NCI-H1417 treated with DMSO at 0.1 percent for 48 hours (cell line): ENCODE measurements at places on chromosomes 11 and 22.

GRCh38 chr11:112525270-112525669 is 264.6 kb upstream of the PLET1 start:
- no peak for DNase-seq

- DNase-seq = no peak
Observed at GRCh38 chr11:65916391-65916790, 2.5 kb downstream of the C11orf68 start.

DNA sequence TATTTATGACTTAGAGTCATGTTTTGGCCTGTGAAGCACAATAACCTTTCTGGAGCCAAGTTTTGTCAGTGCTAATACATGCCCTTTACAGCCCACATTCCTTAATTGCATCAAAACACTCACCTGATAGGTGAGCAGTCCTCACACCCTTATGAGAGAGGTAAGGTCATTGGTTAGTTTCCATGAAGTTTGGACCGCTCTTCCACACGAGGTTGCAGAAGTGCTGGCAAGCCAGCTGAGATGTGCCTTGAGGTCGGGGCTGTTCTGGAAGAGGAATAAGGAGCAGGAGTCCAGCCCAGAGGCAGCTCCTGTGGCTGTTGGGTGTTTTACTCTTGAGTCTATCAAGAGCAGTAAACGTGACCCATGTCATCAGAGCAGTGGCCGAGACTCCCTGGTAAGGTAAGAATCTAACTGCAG is 76.3 kb downstream of the CYB5R2 start:
- no peak for DNase-seq

- DNase-seq = no peak
Observed at GRCh38 chr22:39515266-39516050, 4.9 kb upstream of the ATF4 start.

DNA sequence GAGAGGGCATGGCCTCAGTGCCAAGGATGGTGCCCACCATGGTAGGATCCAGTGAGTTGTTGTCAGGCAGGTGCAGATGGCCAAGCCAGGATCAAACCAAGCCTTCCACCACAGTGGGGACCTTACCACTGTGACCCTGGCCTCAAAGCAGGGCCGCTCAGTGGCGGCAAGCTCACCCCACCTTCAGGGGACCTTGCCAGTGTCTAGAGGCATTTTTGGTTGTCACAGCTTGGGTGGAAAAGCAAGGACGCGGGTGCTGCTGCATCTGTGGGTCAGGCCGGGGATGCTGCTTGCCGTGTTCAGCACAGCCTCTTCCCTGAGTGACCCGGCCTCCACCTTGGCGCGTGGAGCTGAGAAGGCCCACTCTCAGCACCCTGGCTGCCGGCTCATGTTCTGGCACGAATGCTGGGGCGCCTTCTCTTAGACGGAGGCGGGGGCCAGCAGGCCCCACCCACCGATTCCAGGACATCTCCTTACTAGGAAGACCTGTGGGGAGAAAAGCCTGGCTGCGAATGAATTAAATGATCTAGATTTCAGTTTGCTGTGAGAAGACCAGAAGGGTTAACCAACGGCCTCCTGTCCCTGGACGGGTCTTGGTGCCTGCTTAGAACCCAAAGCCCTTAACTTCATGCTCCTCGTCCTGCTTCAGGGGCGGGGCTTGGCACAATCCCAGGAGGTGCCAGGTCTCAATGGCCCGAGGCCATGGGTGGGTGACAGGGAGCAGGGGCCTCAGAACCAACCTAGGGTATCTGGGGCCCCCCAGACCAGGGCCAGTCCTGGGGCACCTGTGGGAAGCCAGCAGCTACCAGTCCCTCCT is 18.9 kb downstream of the TRMU start:
- DNase-seq = no peak

- DNase-seq = no peak
Observed at GRCh38 chr11:117376517-117376916, 48.9 kb downstream of the CEP164 start.

GRCh38 chr11:34051349-34052035 is at the start of gene CAPRIN1:
Gene CAPRIN1, plus strand, starts transcription at chr11:34051731. Its CDS starts 690 bp downstream, at chr11:34052421.
- peak; percentile 60 for DNase-seq

- DNase-seq = no peak
Observed at GRCh38 chr11:92739491-92739890, 230.0 kb upstream of the MTNR1B start.

DNA sequence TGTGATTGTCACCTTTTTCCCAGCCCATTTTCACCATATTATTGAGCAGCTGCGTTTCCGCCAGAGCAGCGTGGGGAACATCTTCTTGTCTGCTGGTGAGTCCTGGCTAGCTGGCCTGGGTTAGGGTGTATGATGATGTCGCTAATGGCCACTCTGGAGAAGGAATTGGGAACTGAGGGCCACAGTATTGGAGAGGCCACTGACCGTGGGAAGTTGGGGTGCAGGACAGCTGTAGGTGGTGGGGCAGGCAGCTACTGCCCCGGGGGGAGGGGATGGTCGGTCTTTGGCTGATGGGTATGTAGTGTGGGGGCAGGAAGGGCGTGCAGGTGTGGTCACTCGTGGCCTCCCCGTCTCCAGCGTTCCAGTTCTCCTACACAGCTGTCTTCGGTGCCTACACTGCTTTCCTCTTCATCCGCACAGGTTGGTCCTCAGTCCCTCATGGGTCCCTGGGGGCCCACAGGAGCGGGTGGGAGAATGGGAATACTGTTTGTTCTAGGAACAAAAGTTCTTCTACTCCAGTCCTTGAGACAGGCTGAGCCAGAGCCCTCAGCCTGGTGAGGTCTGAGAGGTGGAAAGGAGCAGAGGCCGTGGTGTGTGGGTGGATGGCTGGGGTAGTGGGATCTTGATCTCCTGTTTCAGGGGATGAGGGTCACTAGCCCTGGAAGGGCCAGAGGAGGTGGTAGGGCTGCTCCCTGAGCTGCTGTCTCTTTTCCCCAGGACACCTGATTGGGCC is 2.1 kb downstream of the RCE1 start:
- DNase-seq = no peak

DNA sequence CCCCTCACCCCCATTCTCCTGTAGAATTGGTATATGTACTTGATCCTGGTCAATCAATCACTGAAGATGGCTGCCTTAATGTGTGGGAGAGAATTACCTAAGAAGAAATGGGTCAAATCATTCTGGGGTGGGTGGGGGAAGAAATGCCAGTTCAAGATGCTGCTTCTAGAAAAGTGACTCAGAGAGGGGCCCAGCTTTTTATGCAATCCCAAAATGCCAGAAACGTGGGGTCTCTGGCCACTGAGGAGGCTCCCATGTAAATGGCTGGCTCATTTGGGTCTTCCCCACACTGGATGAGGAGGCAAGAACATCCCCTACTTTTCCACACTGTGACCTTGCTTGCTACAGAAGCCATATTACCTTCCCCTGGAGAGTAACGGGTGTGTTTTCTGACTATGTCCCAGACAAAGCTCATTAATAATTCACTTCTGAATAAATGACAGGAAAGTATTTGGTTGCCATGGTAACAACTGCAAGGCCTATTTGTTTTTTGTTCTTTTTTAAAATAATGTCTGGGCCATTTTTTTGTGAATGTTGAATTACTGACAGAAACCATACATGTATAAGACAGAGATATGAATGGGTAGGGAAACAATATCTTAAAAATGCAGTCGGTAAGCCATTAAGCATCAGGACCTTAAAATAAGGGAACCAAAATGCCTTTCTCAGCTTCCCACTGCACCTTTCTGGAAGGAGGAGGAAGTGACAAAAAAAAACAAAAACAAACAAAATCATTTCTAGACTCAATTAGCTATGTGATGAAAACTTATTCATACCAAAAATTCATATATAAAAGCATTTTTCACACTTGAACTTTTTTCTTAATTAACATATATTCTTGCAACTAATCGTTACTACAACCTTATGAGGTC is 32.0 kb downstream of the SLC1A2 start:
- DNase-seq = no peak

GRCh38 chr11:42625757-42626665 is 685.8 kb upstream of the API5 start:
- no peak for DNase-seq

- DNase-seq = no peak
Observed at GRCh38 chr11:114368918-114369680, 31.2 kb downstream of the C11orf71 start.

DNA sequence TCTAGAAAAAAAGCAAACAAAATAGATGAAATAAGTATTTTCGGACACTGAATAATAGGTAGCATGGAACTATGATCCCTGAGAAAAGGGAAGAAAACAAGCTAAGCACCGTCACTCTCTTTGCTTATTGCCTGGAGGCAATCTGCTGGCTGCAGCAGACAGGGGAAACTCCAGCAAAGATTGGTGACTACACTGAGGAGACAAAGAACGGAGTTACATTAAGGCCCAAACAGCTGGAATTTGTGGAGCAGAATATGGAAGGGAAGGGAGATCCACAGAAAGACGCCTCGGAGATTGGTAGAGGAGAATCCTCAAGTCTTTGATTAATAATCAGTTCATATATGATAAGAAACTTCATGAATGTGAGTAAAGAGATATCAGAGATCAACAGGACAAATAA is 150.2 kb downstream of the TYR start:
- DNase-seq = no peak

- no peak for DNase-seq
Observed at GRCh38 chr11:60175860-60176275, 7.0 kb downstream of the MS4A6A start.

DNA sequence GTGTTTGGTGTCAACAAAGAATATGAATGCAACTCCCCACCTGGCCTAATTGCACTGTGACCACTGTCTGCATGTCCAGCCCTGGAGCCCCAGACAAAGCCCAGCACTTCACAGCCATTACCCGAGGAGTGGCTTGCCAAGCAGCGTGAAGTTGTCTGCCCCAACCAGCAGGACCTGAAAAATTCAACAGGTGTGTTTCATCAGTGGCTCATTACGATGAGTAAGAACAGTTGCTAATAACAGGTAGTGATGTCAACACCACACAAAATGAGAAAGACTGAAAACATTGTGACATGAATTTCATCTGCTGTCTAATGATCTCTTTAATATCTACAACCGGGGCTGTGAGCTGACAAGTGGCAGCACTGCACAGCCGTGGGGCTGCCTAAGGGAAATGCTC is 10.3 kb downstream of the MRPL21 start:
- DNase-seq = no peak

DNA sequence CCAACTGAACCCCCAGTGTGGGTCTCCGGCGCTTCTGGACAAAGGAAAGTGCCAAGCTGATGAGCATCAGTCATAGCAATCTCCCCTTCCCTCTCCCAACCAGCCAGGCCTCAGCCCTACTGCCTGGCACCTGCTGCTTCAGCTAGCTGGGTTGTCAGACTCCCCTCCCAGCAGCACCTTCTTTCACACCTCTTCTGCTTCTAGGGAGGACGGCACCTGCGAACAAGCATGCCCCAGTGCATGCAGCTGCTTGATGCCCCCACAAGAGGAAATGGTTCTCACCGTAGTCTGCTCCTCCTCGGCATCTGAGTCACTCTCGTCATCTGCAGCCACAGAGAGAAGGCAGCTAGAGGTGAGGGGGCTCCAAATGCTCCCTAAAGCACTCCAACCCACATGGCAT is 25.4 kb downstream of the THOC5 start:
- DNase-seq = no peak

DNA sequence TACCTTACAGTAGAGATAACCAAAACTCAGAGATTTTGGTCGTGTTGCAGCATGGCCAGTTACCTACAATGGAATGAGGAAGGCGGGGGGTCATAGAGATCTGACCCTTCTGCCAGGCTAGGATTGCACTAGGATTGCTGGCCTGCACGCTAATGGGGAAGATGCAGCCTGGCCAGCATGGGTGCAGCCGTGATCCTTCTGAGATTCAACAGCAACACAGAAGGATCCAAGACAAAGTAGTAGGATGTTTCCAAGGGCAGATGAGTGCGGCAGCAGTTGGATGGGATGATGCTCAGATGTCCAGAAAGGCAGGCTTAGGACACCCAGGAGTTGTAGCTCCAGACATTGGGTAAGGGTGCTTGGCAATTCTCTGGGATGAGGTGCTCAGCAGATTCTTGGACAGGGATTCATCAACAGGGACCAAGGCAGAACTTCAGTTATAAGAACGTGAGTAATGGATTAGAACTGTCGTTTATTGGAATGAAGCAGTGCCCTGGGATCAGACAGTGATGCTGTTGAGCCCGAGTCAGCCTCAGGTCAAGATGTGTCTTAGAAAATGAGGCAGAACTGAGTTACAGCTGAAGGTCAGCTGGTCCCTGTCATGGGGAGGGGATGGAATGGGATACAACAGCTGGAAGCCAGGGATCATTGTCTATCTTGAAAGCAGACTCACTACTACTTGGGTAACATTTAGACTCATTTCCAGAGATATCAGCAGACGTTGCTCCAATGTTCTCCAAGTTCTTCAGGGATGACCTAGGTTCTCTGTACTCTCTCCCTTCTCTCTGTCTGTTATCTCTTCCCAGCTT is 71.0 kb downstream of the PARVA start:
- no peak for DNase-seq

GRCh38 chr11:34619062-34619516 is 1.8 kb upstream of the EHF start:
- DNase-seq = no peak

GRCh38 chr11:17568944-17569343 is 21.9 kb downstream of the OTOG start:
- DNase-seq = no peak

DNA sequence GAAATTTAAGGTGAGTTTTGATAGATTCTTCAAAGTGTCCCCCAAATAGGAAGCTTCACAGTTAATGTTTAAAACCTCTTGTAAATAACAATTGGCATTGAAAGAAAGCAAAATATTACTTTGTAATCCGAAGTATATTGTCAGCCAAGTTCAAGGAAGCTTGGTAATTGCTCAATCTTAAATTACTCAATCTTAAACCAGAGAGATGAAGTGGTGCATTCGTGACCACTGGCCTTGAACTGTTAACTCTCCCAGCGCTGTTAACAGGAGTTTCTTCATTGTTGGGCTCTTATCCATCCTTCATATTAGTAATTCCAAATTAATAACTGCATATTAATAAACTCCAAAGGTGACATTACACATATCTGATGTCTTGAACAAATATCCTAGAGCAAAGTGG is 20.6 kb upstream of the FDX1 start:
- DNase-seq = no peak

DNA sequence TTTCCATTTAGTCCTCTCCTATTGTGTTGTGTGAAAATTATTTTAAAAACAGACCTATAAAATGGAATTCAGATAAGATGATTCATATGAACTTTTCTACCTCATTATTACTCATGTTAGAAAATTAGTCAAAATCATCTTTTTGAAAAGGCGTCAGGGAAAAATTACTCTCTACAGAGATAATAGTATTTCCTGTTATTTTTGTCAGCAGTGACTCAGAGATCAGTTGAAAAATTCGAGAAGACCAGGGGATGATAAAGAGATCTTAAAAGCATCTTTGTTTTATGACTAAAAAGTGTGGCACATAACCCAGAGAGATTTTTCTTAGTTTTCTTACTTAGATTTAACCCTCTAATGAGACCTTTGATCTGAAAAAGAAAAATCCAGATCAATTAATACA is 157.9 kb upstream of the CARD18 start:
- DNase-seq = no peak
